ENCODE measurements at places on chromosomes 16 and 17. TPM values are rescaled to one million over a fixed set of nuclear protein-coding genes. Genes with fewer than 3 reads are reported as not detected.

DNA sequence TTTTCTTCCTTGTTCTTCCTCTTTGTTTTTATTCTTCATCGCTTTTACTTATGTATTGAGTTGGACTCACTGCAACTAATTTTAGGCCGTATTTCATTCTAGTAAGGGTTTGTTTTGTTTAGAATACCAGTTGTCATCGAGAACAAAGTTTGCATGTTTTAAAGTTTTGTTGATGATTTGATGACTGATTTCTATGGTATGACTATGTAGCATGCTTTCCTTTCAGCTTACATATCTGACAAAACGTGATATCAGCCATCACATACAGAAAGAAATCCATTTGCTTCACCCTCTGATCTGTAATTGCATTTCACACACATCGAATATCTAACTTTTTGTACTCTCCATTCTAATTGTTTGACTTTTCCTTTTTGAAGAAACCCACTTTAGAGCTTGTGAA, 4.0 kb downstream of the PRKCA start:
- no peak for DNase-seq

DNA sequence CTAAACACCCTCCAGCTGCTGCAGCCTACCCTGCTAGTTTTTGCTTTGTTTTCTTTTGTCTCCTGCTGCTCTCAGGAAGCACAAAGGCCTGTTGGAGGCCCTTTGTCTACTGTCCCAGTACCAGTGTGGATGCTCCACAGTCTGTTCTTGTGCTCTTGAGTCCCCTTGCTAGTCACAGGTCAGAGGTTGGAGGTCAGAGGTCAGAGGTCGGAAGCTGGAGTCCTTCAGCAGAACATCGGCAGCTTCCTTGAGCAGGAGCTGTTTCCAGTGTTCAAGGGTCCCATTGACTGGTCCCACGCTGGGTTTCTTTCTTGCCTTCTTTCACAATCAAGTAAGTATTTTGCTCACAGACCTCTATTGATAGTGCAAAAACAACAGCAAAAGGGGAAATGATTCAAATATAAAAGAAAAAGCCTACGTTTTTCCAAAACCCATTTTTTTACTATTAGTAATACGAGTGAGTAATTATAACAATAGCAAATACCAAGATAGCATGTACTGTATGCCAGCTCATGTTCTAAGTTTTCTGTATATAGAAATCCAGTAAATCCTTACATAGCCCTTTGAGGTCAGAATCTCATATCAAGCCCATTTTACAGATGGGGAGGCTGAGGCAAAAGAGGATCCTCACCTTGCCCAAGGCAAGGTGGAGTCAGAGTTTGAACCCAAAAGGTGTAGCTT, 10.9 kb upstream of the IL34 start:
- DNase-seq, result peak; percentile 37

DNA sequence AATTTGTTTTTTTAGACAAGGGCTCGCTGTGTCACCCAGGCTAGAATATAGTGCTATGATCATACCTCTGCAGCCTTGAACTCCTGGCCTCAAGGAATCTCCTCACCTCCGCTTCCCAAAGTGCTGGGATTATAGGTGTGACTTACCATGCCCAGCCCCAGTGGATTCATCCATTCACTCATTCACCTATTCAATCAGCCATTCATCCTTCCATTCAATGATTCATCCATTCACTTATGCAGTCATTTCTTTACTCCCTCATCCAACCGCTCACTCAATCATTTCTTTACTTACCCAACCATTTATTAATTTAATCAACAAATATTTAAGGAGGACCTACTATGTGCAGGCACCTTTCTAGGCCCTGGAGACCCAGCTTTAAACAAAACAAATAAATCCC, 25.7 kb downstream of the DEXI start:
- DNase-seq, result no peak

DNA sequence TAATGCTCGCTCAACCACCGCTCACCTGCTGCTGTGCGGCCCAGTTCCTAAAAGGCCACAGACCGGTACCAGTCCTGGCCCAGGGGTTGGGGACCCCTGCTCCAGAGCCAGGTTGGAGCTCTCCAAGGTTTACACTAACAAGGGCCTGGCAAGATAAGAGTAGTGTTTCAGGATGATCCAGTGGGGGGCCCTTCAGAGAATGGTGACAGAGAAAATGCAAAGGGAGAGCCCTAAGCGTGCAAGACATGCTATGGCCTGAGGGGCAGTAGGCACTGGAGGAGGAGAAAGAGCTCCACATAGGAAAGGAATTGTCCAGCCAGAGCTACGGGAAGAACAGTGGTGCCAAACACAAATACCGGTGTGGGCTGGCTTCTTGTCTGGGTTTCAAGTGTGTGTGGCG, 233.4 kb downstream of the STX8 start:
- no peak for DNase-seq

DNA sequence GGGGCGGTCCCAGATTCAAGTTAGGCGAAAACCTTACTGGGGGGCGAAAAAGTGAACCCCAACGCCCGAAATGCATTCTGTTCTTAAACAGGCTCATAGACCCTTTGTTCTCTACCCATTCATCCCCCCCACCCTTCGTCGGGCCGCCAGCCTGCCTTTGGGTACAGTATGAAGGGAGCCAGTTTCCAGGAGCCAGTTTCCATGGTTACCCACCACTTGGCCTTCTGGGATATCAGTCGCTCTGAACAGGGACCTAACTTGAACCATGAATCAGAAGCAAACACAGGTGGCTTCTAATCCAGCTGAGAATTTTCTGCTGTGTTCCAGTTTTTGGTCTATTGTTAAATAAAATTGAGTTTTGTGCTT, 532 bp downstream of the DHX40 start:
- peak; percentile 37 for DNase-seq

Gene TBX21
- 0.80 TPM for total RNA-seq

GRCh38 chr17:4407216-4407615, 26.5 kb upstream of the SPNS3 start:
- no peak for DNase-seq

DNA sequence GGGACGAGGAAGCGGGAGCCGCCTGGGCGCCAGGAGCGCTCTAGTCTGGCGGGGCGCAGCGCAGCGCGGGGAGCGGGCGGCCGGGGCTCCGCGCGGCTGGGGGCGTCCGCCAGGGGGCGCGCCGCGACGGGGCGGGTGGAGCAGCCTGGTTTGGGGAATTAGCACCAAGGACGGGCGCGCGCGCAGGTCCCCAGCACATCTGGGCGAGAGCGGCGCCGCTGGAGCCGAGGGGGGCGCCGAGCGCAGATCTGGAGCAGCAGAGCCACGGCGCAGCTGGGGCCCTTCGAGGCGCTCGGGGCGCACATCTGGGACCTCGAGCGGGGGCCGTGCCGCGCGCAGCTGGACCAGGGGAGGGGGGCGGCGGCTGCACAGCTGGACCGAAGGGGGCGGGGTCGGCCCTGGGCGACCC, at the start of gene NXPH3:
NXPH3 (plus strand) TSS at position 193 of the 409 bp plus-strand sequence. CDS start 349 bp downstream, outside the sequence.
- peak; percentile 73 for DNase-seq

- DNase-seq, result no peak
These were observed 8.2 kb downstream of the CAVIN1 start for GRCh38 chr17:42414704-42415409.

DNA sequence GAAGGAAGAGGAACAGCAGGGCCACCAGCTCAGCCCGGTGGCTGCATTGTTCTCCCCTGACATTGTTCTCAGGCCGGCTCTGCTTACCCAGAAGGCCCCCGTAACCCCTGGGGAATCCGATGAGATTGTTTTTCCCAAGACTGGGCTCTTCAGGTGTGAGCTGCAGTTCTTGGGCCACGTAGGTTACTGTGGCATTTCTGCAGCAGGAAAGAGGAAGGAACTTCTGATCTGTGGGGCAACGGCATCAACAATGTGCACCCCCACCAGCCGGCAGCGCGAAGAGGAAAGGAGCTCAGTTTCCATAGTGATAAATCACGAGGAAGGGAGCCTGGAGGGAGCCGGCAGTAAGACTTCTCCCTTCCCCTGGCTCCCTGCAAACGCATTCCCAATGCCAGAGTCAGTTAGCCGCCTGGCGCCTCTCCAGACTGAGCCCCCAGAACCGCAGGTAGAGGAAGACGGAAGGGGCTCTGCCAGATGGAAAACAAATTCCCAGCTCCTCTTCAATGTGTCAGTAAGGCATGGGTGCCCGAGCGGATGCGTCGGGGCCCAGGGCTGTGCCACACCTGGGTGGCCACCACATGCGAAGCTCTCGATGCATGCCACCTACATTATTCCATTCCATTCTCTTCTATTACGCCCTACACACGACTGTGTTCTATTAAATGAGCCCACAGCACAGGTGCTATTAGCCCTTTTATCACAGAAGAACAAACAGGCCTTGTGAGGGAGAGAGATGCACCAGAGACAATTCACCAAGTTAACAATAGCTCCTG, 21.5 kb upstream of the PECAM1 start:
- DNase-seq, result peak; percentile 66

Gene KRT27
- not detected for total RNA-seq

Gene SLFN12L
- total RNA-seq, result 1.0 TPM

Gene KCNH6
- not detected for total RNA-seq

Gene NPTX1
- total RNA-seq, result not detected

Gene TEKT5
- total RNA-seq, result 0.52 TPM

GRCh38 chr16:73993878-73994277, 302.7 kb upstream of the PSMD7 start:
- no peak for DNase-seq

DNA sequence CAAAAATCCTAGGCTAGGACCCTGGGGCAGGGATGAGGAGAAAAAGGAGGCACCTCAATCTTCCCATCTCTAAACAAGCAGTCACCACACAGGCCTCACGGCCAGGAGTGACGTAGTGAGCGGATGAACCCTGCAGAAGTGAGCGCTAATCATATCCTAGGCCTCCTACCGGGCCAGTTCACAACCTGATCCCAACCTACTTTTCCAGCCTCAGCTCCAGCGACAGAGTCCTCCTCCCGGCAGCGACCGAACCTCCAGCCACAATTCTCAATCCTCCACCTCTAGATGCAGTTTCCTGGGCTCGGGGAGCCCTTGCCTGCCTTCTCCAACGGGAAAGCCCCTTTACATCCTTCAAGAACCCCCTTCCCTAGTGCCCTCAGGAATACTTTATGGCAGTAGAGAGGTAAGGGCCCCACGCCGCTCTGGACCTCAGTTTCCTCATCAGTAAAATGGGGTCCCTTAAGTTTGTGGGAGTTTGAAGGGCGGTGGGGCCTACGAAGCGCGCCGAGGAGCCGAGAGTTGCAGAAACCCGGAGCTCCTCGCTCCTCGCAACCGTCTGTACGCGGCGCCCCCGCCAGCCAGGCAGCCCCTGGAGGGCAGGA, 1.4 kb downstream of the ZNF668 start:
- no peak for DNase-seq

- DNase-seq, result no peak
These were observed 95.8 kb upstream of the CRHR1 start for GRCh38 chr17:45688353-45688752.

Gene FOXN1
- total RNA-seq, result not detected

Gene CDH5
- 80.0 TPM for total RNA-seq

Gene DUSP3
- 149 TPM for total RNA-seq

Gene SLFN14
- total RNA-seq, result not detected

DNA sequence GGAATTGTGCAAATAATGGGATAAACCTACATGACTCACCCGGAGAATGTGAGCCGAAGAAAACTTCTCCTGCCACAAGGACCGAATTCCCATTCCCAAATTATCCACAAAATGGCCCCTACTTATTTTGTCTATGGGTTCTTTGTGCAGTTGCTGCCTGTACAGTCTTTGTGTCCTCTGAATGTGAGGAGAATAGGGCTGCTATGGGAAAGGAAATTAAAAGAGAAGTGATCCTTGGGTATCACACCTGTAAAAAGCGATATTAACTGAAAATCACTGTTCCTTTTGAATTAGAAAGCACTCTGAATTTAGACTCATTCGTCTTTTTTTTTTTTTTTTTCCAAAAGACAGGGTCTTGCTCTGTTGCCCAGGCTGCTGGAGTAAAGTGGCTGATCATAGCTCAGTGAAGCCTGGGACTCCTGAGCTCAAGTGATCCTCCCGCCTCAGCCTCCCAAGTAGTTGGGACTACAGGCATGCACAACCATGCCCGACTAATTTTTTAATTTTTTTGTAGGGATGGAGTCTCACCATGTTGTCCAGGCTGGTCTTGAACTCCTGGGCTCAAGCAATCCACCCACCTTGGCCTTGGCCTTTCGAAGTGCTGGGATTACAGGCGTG, 45.4 kb downstream of the CHD9 start:
- DNase-seq, result no peak

DNA sequence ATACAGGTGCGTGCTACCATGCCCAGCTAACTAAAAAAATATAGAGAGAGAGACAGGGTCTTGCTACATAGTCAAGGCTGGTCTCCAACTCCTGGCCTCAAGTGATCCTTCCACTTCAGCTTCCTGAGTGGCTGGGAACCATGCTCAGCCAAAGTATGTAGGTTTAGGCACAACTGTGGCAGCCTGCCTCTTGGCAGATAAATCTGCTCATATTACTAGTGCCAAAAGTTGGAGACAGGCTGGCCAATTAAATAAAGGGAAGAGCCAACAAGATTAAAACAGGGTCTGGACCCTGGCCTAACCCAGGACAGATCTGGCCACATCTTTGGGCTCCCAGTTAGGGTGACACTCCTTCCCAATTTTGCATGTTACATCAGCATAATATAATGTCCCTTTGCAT, 151.7 kb downstream of the CBLN1 start:
- no peak for DNase-seq

- peak; percentile 18 for DNase-seq
These were observed 32.1 kb downstream of the ANKRD40 start for GRCh38 chr17:50675627-50676026.

GRCh38 chr17:80779961-80780380, 211.7 kb upstream of the CHMP6 start:
- DNase-seq, result no peak

Gene SLC13A2
- not detected for total RNA-seq

Gene ACAP1
- 20.4 TPM for total RNA-seq

Gene NPIPB6
- total RNA-seq, result 1.4 TPM

DNA sequence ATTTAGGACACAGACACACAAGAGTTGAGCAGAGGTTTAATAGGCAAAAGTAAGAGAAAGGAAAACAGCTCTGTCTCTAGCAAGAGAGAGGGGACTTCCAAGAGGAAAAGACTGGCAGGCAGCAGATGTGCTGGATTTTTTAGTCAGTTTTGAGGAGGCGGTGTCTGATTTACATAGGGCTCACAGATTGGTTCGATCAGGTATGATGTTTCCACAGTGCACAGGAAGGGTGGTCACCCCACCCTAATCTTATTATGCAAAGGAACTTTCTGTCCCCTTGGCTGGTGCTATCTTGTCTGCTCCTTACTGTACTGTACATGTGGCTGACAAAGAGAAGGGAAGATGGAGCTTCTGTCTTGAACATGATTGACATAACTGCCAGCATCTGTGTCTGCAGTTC, 25.3 kb downstream of the BFAR start:
- DNase-seq, result no peak

GRCh38 chr17:29593591-29594518, 923 bp downstream of the ANKRD13B start:
- peak; percentile 31 for DNase-seq

GRCh38 chr17:37429453-37429852, 22.8 kb downstream of the TADA2A start:
- no peak for DNase-seq

GRCh38 chr16:48503336-48503735, 106.6 kb downstream of the N4BP1 start:
- no peak for DNase-seq

DNA sequence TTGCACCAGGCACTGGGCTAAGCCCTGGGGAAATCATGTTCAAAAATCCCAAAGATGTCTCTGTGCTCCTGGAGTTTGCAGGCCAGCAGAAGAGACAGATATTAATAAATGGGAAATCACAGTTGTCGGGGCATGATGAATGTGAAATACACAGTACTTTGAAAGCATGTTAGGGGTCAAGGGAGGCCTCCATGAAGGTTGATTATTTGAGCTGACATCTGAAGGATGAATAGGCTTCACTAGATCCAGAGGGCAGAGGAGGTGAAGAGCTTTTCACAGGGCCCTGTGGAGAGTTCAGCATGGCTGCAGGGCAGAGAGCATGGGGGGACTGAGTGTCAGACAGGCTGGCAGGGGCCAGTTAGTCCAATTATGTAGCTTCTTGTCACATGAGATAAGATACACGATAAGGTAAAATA, 2.6 kb downstream of the ANKRD40CL start:
- DNase-seq, result no peak

All from left cardiac atrium (tissue), 4 donors.